ENCODE measurements at places on chromosomes 2 and 18.

DNA sequence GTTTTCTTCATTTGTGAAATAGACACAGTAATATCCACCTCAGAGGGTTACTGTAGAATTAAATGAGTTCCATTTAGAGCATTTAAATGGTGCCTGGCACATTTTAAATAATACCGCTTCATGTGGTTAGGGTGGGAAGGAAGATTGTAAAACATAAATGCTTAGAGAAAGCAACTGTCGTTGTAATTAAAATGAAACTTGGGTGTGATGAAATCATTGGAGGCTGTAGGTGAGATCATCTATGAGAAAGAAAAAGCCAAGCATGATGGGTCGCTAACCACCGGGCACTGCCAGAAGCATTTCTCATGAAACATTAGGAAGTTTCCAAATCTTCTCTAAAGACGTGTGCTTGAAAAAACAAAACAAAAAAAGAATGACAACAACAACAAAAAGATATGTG is 8.2 kb upstream of the SLC39A10 start:
- no peak for DNase-seq

DNA sequence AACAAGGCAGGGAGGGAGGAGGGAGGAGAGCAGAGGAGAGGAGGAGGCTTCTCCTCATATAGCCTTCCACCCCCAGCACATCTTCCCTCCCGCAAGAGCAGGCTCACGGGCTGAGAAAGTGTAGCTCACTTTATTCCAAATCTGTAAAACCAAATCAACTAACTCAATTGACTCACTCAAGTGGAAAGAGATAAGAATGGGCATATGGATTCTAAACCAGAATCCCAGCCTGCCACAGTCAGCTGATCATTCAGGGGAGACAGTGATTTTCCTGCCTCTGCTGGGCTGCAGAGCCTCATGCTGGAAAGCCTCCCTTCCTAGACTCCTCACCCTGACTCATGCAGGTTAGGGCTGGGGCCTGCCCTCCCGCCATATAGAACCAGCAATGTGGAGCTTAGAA is 4.2 kb upstream of the TWSG1 start:
- no peak for DNase-seq

DNA sequence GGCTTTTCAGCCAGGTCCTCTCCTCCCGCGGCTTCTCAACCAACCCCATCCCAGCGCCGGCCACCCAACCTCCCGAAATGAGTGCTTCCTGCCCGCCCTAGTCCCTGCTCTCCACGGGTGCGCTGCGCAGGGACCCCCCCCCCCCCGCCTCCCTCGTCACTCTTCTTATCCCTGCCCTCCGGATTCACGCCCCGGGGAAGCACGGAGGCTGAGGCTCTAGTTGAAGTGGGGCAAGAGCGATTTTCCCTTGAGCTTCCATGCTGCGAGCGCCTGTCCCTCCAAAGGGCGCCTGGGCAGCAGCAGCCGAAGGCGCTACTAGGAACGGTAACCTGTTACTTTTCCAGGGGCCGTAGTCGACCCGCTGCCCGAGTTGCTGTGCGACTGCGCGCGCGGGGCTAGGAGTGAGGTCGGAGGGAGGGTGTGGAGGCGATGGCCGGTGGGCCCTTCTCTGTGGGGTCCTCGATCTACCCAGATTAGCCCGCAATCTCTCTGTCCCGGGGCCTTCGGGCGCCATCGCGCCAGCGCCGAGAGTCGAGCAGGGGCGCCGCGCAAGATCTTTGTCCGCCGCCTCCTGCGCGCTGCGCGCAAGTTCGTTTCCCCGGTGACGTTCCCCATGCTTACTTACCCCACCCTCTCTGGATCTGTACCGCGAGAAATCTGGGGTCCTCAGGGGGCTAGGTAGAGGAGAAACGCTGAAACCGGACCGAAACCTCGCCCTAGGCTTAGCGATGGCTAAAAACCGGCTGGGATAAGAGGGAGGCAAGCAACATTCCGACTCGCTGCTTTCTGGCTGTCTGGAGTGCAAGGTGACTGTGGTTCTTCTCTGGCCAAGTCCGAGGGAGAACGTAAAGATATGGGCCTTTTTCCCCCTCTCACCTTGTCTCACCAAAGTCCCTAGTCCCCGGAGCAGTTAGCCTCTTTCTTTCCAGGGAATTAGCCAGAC is 677 bp downstream of the GAD1 start:
- no peak for DNase-seq

GRCh38 chr2:42900289-42900891 is 108.0 kb upstream of the HAAO start:
- no peak for DNase-seq

DNA sequence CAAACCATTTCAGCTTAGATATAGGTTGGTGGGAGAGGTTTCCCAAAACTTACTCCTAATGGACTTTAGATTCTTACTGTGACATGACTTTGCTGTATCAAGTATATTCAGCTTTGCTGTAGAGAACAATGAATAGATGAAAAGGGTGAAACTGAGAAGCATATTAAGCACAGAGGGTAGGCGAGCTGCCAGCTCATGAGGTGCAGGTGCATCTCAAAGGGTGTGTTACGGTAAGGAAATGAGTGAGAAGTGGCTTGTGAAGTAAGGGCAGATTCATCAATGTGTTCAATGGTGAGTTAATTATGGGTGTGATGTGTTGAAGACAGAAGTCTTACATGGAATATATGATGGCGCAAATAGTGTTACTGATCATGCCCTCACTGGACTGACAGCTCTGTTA is 49.3 kb downstream of the CD8B2 start:
- DNase-seq: no peak

All from stimulated activated naive CD4-positive, alpha-beta T cell treated with Interleukin-2 at 50 U/mL for 16 hours (primary cell).